ENCODE measurements at places on chromosomes 5 and 9.

DNA sequence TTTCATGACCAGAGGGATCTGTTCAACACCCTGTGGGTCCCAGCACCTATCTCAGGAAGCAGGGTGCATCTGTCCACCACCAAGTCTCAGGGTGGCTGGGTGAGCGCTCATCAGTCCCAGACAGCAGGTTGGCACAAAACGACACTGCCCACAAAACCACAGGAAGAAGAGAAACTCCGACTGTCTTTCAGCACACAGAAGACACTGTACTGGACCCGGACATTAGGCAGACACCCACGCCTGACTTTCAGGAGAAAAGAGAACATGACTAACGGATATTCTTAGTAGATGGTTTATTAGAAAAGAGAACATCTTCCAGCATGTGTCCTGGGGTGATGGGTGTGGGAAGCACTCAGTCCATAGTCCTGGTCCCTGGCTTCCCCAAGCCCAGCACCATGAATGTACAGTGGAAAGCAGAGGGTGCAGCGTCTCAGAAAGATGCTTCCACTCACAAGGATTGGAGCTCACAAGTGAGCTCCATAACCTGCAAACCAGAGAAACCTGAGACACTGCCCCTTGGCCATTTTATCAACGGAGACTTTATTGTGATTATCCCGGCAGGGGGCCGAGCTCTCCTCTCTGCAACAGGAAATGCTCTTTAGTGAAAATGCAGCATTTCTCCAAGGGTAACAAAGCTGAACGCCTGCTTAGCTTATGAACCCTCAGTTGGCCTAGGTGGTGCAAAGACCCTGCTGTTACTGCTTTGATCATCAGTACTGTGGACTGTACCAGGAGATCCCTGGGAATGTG lies 35.8 kb upstream of the LCP2 start:
- no peak for DNase-seq

DNA sequence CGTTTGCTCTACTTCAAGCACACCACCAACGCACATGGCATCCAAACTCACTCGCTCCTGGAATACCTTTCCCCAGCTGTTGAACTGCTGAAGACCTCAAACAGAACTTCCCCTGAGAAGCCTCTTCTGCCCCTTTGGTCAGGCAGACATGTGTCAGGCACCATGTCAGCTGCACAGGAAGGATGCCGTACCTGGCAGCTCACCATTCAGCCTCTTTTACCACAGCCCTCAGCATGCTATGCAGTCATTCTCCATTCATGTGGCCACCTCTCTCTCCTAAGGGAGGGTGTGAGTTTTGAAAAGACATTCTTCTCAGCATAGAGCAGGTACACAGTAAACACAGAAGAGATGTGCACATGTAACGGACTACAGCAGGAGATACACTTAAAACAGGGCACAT lies 14.2 kb downstream of the IL4 start:
- no peak for DNase-seq

- DNase-seq: no peak
Measured at GRCh38 chr9:114347675-114348074, 18.0 kb downstream of the ORM2 start.

- peak; percentile 54 for DNase-seq
Measured at GRCh38 chr5:95959888-95960666, 1.6 kb downstream of the ELL2 start.

- no peak for DNase-seq
Measured at GRCh38 chr9:82183181-82183860, 194.7 kb downstream of the SPATA31D1 start.

GRCh38 chr9:567128-567746 lies 274.3 kb upstream of the DMRT1 start:
- no peak for DNase-seq

DNA sequence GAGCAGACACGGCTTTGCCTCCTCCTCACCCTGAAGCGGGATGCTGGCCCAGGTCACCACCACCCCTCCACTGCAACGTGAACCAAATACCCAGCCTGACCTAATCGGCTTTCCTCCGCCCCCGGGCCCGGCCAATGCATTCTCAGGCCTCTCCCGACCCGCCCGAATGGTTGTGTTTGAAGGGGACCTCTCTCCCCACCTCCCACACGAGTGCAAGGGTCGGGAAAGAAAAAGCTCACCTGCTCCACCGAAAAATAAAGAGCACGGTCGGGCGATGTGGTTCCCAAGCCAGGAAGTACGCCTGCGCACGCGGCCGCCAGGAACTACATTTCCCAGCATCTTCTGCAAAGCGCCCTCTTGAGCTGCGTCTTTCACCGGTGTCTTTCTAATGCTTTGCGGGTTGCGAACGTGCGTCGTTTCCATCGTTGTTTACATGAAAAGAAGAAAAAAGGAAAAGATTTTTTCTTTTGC lies at the start of gene ZNF883:
Gene ZNF883, minus strand, starts transcription at position 282 of the 471 bp plus-strand sequence.
- peak; percentile 62 for DNase-seq

- peak; percentile 96 for DNase-seq
Measured at GRCh38 chr5:4584982-4585381, 555.1 kb upstream of the ADAMTS16 start.

- DNase-seq: peak; percentile 94
Measured at GRCh38 chr5:14105718-14106410, 37.3 kb upstream of the TRIO start.

GRCh38 chr5:176458904-176459561 lies 10.8 kb downstream of the FAF2 start:
- peak; percentile 22 for DNase-seq

DNA sequence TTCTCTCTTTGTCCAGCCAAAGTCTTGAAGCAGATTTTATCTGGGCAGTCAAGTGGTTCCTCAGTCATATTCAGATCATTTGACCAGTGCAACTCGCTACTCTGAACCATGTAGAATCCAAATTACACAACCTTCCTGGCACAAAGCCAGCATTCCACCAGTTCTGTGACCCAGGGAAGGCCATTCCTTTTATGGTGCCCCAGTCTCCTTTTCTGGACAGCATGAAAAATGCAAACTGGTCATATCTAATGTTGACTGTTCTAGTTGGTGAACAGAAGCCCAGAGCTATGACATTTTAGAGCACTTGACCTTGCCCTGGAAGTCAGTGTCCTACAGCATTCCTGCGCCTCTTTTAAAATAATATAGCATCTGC lies 364.6 kb downstream of the BRINP1 start:
- peak; percentile 86 for DNase-seq

DNA sequence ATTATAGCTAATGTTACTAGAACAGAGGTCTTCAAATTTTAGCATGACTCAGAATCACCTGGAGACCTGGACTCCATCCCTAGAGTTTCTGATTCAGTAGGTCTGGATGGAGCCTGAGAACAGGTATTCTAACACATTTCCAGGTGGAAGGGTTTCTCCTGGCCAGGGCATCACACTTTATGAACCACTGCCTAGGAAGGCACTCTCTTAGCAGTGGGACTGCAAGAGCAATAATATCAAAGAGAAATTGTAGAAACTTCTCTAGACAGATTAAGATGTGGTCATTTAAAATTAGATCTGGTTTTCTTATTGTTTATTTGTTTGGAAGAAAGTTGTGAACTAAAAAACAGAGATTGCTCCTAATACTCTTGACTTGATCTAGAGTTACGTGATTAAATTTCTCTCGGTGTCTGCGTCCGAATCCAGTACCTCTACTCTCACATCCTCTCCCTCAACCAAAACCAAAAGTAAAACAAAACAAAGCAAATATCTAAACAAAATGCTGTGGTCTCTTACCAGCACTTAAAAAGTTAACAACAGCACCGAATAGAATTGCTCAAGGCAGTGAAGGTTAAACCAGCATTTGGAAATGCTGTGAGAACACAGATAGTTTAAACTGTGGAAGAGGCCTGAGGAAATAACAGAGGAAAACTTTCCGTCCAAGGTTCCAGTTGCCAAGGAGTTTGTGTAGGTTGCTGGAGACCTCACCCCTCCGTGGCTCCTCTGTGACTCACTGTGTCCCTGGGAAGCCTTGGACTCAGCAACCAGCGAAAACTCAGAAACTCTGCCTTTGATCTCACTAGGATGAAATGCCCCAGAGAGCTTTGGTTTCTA lies 193.4 kb downstream of the ARRDC3 start:
- DNase-seq: peak; percentile 79

- DNase-seq: no peak
Measured at GRCh38 chr5:115490596-115490995, 54.0 kb downstream of the FEM1C start.

DNA sequence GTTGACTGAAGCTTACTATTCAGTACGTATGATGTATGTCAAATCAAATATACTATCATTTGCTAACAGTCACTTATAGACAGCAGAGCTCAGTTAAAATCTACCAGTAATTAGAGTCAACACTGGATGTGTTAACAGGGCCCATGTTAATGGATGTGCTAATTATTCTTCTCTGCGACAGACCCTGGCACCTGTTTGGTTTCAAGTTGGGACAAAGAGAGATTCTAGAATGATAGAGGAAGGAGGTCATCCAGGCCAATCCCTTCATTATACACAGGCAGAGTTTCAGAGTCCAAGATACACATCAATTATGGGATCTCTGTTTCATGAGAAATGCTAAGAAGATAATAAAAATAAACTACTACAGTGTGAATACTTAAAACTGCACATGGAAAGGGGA lies 615.0 kb downstream of the ZNF608 start:
- DNase-seq: no peak

DNA sequence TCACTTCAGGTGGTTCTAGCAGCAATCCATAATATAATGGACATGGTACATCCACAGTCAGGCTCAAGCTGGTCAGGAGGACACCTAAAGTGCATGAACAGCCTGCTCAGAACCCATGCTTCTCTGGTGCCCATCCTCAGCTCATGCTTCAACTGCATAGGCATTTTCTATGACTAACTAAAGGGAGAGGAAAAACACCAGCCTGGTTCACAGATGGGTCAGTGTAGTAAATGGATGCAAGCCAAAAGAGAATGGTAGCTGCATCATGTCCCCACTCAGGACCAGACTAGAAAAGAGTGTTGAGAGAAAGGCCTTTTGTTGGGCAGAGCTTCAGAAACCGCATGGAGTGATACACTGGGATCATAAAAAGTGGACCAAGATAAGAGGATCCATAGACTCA lies 556.6 kb downstream of the TLE1 start:
- peak; percentile 15 for DNase-seq

DNA sequence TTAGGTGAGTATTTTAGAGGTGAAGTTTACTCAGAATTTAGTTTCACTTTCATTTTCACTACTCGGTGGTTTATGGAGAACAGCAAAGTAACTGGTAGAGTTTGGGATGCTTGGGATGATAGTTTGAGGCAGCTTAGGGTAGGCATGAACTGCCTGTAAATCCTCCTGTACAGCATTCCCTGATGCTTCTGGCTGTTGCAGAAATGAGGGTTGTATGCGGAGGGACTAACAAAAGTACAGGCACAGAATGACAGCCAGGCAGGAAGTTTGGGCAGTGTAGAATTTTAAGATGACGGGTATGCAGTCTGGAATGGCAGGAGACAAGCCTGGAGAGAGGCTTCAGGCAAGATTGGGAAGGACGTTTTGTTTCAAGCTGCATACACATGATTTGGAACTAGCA lies 48.0 kb upstream of the FAM120AOS start:
- peak; percentile 12 for DNase-seq

DNA sequence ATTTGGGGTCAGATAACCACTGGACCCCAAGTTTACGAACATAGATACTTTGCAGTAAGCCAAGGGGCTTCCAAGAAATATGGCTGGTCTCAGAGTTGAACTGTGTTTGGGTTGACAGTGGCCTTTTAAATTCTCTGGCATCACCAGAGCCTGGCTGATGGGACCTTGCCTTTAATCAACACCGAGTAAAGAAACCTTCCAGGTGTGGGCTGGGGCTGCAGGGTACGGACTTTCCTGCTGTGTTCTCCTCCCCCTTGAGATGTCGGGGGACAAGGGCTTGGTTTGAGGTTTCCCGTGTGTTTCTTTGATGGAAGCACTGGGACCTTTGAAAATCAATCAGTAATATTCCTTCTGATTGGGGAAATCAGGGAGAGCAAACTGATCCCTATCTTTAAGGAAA lies 140.1 kb downstream of the MTX3 start:
- no peak for DNase-seq

DNA sequence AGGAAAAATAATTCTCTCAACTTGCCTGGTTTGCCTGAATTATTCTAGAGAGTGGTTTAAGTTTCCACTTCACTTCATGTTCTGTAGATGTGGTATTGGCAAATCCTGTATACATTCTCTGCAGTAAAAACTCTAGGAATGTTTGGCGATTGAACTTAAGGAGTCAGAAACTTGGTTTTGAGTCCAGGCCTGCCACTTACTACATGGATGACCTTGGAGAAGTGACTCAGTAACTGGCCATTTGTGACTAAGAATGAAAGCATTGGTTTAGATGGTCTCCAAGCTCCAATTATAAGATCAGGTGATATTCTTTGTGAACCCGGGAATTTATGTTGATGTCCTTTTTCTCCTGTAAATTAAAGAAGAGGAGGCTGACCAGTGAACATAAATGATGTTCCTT lies 233.8 kb downstream of the GAS1 start:
- DNase-seq: peak; percentile 86
